ENCODE measurements at places on chromosomes 1 and 21.

DNA sequence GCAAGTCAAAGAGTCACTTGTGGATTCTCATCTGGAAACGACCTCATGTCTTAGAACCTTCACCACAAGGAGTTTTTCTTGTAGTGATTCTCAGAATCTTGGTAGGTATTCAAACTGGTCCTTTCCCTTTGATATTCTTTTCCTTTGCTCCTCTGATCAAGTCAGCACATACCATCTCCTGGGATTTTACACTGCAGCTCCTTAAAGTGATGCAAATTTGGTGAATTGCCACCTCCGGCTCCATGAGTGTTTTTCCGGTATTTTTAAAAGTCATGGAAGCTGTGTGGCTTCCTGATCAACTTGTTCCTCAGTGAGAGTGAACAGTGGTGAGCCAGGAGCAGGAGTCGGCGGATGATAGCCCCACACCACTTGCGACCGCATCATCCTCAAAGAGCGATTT is 182.1 kb upstream of the DAB1 start:
- no peak for DNase-seq

GRCh38 chr1:221118938-221119320 is 239.7 kb downstream of the HLX start:
- no peak for DNase-seq

GRCh38 chr21:31265366-31266013 is 78.6 kb downstream of the TIAM1 start:
- DNase-seq = no peak

- no peak for DNase-seq
These were observed 3.5 kb upstream of the SPEN start for GRCh38 chr1:15843826-15844572.

GRCh38 chr21:14569868-14570267 is 23.8 kb upstream of the SAMSN1 start:
- no peak for DNase-seq
